ENCODE measurements at places on chromosomes 13 and 19. TPM values are rescaled to one million over a fixed set of nuclear protein-coding genes. Genes with fewer than 3 reads are reported as not detected.

Gene CYP2S1
- not detected for total RNA-seq

Gene ZNF567
- total RNA-seq: 5.1 TPM

Gene DACT3
- 1.7 TPM for total RNA-seq

Gene DAND5
- not detected for total RNA-seq

Gene OR7D2
- 0.17 TPM for total RNA-seq

Gene FOXA3
- total RNA-seq: not detected

Gene SIX5
- 7.9 TPM for total RNA-seq

Gene ZNF100
- total RNA-seq: 8.3 TPM

DNA sequence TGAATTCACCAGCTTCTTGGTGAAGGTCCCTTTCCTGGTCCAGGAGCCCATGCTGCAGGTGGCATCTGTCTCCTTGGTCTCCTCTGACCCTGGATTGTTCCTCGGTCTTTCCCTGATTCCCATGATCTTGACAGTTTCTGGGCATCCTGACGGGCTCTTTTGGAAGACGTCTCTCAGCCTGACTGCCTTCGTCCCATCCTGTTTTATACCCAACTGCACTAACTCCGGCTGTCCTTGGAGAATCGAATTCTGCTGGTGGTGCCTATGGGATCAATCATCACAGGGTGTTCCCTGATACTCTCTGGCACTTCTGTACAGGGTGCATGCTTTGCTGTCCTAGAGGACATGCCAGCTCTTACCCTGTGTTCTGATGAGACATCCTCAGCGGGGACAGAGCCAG is 19.1 kb downstream of the CERS1 start:
- no peak for DNase-seq

DNA sequence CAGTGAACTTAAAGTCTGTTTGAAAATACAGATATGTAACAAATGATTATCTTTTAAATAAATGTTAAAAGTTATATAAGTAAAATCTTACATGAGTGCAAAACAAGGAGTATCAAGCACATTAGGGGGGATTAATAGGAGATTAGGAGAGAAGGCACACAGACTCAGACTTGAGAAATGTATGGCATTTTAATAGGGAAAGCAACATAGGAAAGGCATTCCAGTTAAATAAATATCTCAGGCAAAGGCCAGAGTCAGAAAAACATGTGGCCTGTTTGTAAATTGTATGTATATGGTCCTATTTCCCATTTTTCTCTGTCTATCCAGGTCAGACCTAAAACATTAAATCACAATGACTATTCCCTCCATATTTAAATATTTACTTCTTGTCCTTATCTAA is 462.7 kb downstream of the GPC6 start:
- DNase-seq: no peak

GRCh38 chr19:13117772-13118423 is at the start of gene NACC1:
TSS of gene NACC1 (plus strand) at chr19:13118264. CDS start at chr19:13135208, 16,944 bp downstream.
- DNase-seq: peak; percentile 86

GRCh38 chr13:102395174-102395573 is 6.7 kb downstream of the FGF14 start:
- no peak for DNase-seq

GRCh38 chr13:50847501-50847900 is 4.0 kb upstream of the DLEU7 start:
- DNase-seq: no peak

DNA sequence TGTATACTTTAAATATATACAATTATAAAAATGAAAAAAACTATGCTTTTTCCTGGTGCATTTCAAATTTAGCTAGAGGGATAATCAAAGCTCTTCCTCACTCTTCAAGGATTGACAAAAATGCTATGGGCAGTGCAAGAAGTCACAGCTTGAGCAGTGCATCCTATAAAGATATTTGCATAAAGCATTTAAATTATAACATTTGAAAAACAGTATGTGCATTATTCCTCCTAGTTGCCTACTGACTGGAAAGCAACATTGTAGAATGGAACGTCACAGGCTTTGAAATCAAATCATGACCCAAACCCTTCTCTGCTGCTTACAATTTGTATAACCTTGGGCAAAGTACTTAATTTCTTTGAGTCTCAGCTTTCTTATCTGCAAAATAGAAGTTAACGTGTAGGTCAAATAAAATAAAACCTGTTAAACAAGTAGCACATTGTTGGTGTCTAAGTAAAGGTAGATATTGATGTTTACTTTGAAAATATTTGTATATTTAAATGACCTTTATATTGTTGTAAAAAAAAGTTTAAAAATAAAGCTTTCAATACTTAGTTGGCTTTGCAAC is 9.2 kb upstream of the KLHL1 start:
- no peak for DNase-seq

DNA sequence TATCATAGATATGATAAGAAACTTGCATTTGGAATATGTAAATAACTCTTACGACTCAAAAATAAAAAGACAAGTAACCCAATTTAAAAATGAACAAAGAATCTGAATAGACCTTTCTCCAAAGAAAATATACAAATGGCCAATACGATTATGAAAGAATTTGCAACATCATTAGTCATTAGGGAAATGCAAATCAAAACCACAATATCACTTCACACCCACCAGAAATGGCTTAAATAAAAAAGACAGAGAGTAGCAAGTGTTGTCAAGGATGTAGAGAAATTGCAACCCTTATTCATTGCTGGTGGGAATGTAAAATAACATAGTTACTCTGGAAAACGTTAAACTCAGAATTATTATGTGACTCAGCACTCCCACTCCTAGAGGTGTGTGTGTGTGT is 226.6 kb upstream of the MAB21L1 start:
- no peak for DNase-seq

DNA sequence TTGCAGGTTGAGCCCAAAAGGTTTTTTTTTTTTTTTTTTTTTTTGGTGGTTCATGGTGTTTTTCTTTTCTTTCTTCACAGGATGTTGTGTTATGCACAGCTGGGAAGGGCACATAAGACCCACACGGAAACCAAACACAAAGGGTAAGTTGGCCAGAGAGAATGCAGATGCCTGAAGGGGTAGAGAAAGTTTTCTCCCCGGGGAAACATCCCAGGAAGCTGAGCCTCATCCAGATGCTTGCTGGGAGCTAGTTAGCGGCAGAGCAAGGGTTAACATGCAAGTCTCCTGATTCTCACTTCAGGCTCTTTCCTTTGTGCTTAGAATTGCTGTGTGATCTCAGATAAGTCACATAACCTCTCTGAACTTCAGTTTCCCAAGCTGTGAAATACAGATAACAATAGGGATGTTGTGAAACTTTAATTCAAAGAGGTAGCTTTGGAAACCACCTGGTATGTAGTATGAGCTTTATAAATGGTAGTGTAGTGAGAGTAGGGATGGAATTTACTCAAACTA is 3.1 kb downstream of the ADGRE1 start:
- no peak for DNase-seq

DNA sequence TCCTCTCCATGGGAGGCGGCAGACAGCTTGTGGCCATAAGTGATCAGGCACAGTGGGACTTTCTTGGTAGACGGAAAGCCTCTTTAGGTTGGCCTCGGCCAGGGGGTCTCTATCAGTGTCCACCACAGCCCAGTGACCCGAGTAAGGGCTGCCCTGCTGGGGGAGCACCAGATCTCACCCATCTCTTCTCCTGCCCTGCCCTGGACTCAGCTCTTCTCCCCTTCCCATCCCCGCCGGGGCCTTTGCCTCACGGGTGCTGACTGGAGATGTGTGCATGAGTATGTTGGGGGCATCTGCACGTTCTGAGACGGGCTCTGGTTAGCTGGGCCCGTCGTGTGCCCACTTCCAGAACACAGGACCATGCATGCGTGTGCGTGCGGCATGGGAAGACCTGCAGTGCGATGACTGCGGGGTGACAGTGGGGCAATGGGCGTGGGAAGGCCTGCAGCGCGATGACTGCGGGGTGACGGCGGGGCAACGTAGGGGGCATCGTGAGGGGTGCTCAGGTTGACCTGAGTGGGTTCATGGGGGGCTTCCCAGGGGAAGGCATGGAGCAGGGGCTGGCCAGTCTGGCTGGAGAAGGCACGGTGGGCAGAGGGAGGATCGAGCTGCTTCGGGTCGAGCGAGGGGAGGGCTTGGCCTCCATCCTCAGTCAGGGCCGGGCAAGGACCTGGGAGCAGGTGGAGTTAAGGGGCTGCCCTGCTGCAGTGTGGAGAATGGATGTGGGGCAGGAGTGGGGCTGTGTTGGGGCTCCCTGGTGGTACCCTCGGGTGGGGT is 15.9 kb downstream of the EPN1 start:
- no peak for DNase-seq

GRCh38 chr19:37128821-37129177 is 43.7 kb downstream of the ZNF585A start:
- DNase-seq: no peak

- no peak for DNase-seq
Measured at GRCh38 chr13:74778946-74779345, 644.7 kb upstream of the KLF12 start.

DNA sequence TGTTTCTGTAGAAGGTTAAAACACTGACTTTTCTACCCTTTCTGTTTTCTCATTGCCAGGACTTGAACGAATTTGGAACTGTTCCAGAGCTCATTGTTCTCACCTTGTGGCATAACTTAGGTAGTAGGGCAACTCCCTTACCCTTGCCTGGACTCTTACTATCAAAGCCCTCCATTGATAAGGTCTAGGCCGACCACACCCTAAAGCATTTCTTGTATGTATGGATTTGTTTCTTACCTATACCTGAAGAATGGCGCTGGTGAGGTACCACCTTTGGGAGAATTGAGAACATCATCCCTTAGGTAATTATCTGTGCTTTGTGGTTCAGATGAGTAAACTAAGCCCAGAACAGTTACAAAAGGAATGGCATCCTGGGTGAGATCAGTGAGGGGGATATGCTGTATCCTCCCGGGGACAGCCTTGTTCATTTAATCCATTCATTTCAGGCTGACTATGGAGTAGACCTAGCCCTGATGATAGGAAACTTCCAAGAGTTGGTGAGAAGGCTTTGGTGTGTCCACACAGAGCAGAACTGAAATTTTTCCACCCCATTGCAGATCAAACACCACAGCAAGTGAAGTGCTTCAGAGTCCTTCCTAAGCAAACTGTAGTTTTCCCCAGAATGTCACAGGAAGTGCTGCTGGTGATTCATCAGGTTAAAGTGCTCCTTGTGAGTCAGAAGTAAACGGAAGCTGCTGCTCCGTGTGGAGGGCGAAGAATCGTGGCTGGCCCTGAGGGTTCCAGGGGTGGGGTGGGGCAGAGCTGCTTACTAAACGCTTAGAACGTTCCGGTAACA is 113.0 kb downstream of the TEX26 start:
- peak; percentile 95 for DNase-seq

- DNase-seq: peak; percentile 45
Measured at GRCh38 chr19:23415561-23416191, 20.4 kb upstream of the ZNF91 start.

DNA sequence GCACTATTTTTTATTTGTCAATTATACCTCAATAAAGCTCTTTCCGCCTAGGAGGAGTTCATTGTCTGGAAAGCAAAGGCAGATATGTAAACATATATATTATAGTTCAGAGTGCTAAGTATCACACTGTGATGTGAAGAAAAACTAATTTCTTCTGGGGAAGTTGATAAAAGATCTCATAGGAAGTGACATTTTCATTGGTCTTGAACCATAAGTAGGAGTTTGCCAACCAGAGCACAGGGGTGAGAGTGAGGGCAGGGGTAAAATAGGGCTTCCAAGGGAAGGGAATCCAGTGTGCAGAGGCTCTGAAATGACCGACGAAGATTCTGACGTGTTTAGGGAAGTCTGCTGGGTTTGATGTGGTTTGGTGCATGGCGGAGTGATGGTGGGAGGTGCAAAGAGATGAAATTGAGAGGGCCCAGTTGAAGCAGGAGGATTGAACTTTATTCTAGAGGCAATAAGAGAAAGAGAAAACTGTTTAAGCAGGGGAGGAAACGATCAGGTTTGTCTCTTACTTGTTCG is 780 bp upstream of the GTF2F2 start:
- peak; percentile 59 for DNase-seq

- DNase-seq: peak; percentile 48
Measured at GRCh38 chr19:3176715-3177501, 1.7 kb upstream of the S1PR4 start.

- no peak for DNase-seq
Measured at GRCh38 chr13:27631665-27632064, 10.0 kb downstream of the POLR1D start.

DNA sequence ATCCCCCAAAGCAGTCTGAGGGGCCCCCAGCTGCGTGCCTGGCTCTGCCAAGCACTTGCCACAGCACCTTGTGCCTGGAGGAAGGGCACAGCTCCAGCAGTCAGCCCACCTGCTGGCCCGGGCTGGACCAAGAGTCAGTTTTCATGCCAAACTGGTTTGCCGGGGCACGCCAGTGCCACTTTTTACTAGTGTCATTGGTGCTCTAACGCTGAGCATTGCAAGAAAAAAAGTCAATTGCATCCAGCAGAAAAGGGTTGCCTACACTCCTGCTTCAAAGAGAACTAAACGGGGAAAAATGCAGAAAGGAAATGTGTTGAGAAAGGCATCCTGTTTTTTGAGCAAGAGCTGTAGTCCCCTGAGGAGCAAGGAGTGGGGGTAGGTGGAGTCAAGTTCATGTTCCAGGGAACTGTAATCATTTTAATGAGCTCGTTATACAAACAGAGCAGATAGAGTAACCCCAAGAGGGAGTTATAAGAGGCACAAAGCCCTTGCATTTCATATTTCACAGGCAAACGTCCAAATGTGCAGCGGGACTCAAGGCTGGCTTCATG is 68.4 kb downstream of the F2RL3 start:
- DNase-seq: no peak

DNA sequence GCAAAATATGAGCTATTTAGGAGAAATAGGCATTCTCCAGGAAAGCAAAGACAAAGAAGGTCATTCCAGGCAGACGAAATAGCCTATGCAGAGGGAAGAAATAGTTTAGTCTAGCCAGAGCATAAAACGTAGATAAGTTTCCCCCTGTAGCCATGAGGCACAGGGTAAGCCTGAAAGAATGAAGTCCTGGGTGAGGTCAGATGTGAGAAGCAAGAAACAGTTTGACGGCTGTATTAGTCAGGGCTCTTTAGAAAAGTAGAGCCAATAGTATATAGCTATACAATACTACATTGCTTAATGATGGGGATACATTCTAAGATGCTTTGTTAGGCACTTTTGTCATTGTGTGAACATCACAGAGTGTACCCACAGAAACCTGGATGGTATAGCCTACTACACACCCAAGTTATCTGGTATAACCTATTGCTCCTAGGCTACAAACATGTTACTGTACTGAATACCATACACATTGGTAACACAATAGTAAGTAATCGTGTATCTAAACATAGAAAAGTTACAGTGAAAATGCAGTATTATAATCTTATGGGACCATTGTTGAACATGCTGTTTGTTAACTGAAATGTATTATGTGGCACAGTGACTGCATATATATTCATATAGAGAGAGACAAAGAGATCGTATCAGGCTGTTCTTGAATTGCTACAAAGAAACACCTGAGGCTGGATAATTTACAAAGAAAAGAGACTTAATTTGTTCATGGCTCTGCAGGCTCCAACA is 59.3 kb upstream of the WDFY2 start:
- no peak for DNase-seq

DNA sequence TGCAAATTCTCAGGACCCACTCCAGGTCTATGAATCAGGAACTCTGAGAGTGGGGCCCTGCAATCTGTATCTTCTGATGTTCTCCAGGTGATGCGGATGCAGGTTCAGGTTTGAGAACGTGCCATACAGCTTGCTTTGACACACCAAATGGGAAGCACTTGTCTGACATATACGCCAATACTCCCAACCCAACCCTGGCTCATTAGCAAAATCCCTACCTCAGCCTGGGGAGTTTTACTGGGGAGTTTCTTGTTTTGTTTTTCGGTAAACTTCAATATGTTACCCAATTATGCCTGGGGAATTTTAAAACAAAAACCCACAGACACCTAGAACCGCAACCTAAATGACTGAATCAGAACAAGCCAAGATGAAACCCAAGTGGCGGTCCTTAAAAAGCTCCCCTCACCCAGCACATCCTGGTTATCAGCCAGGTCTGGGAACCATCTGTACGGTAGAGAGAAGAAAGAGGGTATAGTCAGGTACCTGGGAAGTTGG is 41.2 kb downstream of the ABCC4 start:
- DNase-seq: no peak

Data from LHCN-M2 (cell line).